Thymus (tissue), 14 donors: ENCODE measurements at places on chromosomes 6 and 20. TPM values are rescaled to one million over a fixed set of nuclear protein-coding genes. Genes with fewer than 3 reads are reported as not detected.
A peak's percentile ranks its signal among the peaks of the same experiment; 100 is the strongest.

TAGAP gene
- total RNA-seq = 22.3 TPM

BPIFB2 gene
- total RNA-seq = 0.05 TPM

DNA sequence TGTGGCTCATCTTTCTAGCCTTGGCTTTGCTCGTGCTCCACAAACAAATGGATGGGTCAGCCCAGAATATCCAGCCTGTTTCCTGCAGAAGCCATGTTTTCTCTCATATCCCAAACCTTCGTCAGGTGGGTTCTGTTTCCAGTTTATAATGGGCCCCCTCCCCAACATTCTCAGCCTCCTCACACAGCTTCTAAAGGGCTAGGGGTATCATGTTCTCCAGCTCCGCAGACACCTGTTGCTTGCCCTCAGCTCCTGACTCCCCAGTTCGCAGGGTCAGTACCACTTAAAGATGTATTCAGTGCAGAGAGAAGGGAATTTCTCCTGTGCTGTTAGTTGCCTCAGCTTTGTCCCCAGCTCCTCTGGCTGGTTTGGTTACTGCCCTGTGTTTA, 447.3 kb upstream of the JARID2 start:
- DNase-seq = no peak

PLA2G7 gene
- total RNA-seq = 9.3 TPM

FILIP1 gene
- 1.9 TPM for total RNA-seq

TDRD6 gene
- total RNA-seq = 0.09 TPM

- DNase-seq = no peak
Observed at GRCh38 chr6:132728616-132729015, 14.8 kb upstream of the VNN1 start.

SIRPB2 gene
- 1.2 TPM for total RNA-seq

- DNase-seq = no peak
Observed at GRCh38 chr20:17663040-17663399, 19.0 kb downstream of the RRBP1 start.

- DNase-seq = no peak
Observed at GRCh38 chr6:23454080-23454976, 671.7 kb upstream of the NRSN1 start.

DNA sequence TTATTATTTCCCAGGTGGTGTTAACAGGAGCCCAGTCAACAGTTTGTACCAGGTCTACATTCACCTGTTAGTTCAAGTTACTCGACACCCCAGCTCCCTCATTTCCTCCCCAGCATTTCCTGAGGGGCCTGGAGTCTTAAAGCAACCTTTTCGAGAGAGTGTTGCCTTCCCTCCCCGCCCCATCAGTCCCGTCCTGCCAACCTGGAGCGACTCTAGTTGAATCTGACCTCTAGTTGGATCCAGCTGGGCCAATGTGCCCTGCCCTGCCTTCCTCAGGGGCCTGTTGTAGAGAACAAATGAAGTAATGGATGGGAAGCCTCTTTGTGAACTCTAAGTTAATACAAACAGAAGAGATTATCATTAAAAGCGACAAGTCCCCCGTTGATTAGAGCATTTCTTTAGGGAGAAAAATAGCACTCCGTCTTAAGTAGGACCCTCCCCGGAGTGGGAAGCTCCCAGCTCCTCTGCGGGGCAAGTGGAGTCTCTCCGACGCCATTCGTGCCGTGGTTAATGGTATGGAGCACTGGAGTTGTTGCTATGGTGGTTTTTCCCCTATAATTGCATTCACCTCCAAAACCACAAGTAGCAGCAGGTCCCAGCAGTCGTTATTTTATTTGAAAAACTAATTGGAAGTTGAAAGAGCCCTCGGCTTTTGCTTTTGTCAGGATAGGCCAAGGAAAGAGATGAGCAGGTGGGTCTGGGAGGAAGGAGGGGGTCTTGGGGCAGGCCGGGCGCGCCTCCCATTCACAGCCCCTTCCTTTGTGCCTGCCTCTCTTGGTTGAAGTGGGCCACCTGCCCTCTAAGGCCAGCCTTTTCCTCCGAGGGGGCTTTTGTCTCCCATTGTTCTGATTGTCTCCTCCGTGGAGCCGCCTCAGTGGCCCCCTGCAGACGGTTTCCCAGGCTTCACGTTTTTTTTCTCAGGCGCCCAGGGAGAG, 16.1 kb downstream of the GHRH start:
- no peak for DNase-seq

- no peak for DNase-seq
Observed at GRCh38 chr6:63928613-63929012, 293.0 kb downstream of the PHF3 start.

GRCh38 chr6:22756365-22756764, 187.0 kb downstream of the HDGFL1 start:
- no peak for DNase-seq

DNA sequence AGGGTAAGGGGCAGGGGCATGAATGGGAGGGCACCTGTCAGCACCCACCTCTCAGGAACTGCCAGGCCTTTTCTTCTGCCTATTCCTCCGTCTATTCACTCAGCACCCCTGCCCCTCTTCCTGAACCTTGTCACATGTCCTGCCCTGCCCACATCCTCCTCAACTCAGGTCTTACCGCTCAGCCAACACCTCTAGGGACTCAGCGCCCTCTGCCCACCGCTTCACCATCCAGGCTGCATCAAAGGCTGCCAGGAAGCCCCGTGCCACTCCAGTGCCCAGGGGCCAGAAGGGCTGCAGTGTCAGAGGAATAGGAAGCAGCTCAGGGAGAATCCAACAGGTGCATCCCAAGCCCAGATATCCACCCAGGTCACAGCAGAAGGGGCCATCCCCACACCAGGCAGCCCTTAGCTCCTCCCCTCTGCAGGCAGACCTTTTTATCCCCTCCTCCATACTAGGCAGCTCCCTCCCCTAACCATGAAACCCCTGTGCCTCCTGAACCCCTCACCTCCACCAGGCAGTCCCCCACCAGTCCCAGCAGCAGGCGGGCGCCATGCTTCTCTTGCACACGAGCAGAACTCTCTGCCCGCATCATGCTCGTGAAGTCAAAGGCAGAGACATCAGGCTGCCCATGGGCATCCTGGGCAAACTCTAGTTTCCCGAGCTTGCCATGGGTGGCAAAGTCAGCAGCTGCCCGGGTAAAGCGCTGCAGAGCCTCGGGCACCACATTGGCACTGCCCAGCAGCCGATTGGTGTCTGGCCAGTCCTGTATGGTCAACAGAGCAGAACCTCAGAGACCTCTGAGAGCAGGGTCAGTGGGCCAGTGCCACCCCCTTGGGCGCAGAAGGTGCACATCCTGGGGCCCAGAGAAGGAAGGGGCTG, 5.5 kb downstream of the MICAL1 start:
- DNase-seq = peak; percentile 41

DNA sequence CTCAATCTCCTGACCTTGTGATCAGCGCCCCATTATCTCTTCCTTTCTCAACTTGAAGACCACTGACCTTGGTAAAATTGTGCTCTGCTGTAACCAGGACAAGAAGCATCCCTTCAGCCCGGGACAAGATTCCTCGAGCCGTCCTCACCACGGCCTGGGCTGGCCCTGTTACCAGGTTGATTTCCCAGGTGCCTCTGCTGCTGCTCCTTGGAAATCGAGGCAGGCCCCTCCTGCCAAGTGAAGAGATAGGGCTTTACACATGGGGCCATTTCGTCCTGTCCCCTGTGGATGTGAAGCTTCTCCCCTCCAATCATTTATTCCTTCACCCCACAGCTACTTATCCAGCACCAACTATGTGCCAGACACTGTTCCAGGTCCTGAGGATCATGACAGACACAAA, 21.5 kb downstream of the RAB44 start:
- DNase-seq = no peak

- no peak for DNase-seq
Observed at GRCh38 chr20:25070821-25071473, 11.0 kb downstream of the VSX1 start.

- no peak for DNase-seq
Observed at GRCh38 chr6:53440336-53440945, 91.7 kb upstream of the ELOVL5 start.

- no peak for DNase-seq
Observed at GRCh38 chr6:123997223-123997622, 193.6 kb downstream of the NKAIN2 start.

GRCh38 chr6:85453490-85453889, 3.6 kb downstream of the NT5E start:
- peak; percentile 36 for DNase-seq

- no peak for DNase-seq
Observed at GRCh38 chr20:25017257-25017803, 24.8 kb upstream of the APMAP start.

- DNase-seq = no peak
Observed at GRCh38 chr20:59300333-59301081, at the start of gene EDN3. EDN3 (plus strand) TSS chr20:59300611; CDS start chr20:59300813, 202 bp downstream.

MCCD1 gene
- total RNA-seq = not detected

DNA sequence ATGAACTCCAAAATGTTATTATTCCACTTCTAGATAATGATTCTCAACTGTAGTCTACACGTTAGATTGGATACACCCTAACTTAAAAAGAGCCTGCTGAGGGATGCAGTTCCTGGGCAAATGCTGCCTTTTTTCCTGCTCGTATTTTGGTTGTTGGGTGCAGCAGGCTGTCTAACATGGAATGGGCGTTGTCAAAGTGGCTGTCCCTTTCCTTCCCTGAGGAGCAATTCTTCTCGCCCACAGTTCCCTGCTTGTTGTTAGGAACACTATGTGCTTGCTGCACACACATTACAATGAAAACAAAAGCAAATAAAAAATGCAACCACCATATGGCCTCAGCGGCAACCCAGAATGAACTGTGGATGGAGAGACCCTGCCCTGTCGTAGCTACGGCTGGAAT, 1.7 kb upstream of the ADGRF5 start:
- no peak for DNase-seq

DNA sequence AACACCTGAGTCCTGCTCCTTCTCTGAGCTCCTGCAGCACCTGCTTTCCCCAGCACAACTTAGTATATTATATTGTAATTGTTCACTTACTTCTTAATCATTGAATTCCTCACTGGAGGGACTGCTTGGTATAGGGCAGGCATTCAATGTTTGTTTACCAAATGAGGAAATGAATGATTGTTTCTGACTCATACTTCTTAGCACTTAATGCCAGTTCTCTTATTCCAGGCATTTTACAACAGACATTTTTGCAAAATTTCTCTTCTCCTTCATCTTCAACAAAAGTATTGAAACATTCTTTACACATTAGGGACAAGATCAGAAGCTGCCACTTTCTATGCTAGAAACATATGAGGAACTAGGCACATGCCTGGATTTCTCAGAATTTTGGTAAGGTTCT, 119.4 kb downstream of the TBX18 start:
- DNase-seq = no peak

LINC00237 gene
- total RNA-seq = not detected

ATP6V1G2 gene
- 3.3 TPM for total RNA-seq

DNA sequence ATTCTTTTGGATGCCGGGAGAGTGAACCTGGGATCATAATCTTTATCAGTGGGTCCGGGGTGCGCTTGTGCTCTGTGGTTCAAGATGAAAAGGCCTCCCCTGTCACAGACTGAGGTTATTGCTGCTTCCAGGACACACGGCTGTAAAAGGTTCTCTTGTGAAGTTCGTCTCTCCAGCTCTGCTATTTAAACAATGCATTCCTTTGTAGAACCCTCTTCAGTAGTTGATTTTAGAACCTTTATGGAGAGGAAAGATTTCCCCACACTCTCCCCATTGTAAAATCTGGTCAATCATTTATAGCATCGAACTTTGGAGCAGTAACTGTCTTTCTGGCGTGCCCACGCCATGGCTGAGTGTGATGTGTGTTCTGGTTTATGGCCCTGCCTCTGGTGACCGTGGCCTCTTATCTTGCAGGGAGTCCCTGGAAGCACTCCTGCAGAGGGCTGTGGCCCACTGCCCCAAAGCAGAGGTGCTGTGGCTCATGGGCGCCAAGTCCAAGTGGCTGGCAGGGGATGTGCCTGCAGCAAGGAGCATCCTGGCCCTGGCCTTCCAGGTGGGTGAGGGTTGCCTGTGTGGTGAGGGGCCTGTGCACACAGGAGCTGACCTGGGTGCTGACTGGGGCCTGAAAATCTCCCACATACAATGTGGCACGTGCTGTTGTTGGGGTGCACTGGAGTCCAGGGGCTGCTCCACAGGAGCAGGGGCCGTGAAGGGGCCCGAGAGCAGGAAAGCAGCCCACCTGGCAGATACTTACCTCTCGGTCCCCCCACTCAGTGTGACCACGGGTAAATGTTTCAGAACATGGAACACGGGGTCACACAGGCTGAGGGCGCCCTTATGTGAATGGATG, 11.6 kb upstream of the C20orf204 start:
- no peak for DNase-seq

- no peak for DNase-seq
Observed at GRCh38 chr6:16184129-16184528, 54.3 kb upstream of the GMPR start.

DNA sequence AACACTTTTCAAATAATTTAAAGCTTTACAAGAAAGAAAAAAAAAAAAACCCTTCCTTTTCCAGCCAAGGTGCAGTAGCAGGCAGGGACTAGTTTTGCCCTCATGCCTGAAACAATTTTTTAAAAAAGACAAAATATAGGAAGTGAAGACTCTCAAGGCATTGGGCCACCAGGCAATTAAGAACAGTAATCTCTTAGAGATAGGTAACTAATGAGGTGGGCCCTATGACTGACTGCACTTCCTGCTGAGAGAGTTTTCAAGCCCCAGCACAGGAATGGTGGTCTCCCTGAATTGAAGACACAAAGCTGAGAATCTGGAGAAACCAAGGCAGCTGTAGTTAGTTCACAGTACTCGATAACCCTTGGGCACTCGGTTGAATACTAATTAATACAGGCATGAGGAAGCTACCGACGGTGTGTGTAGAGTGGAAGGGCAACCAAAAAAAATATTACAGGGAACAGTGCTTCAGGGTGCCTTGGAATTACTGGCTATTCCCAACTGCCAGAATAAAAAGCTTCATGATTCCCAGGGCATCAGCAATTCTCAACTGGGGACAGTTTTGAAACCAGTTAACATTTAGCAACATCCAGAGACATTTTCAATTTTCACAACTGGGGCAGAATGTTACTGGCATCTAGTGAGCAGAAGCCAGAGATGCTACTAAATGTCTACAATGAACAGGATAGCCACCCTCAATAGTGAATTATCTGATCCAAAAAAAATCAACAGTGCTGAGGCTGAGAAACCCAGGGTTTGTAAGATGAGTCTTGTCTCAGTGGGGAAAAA, 36.0 kb upstream of the PLN start:
- no peak for DNase-seq

GRCh38 chr6:67496191-67496590, 1138.9 kb upstream of the ADGRB3 start:
- no peak for DNase-seq

- no peak for DNase-seq
Observed at GRCh38 chr6:151679081-151679480, 128.4 kb upstream of the ESR1 start.

GRCh38 chr6:119446609-119447008, 97.0 kb upstream of the MAN1A1 start:
- no peak for DNase-seq

- DNase-seq = no peak
Observed at GRCh38 chr6:31113861-31114540, 599 bp upstream of the PSORS1C1 start.

CLPSL1 gene
- total RNA-seq = not detected

GRCh38 chr20:62331347-62331746, 28.6 kb downstream of the ADRM1 start:
- no peak for DNase-seq
